ENCODE measurements at places on chromosomes 1 and 21.

DNA sequence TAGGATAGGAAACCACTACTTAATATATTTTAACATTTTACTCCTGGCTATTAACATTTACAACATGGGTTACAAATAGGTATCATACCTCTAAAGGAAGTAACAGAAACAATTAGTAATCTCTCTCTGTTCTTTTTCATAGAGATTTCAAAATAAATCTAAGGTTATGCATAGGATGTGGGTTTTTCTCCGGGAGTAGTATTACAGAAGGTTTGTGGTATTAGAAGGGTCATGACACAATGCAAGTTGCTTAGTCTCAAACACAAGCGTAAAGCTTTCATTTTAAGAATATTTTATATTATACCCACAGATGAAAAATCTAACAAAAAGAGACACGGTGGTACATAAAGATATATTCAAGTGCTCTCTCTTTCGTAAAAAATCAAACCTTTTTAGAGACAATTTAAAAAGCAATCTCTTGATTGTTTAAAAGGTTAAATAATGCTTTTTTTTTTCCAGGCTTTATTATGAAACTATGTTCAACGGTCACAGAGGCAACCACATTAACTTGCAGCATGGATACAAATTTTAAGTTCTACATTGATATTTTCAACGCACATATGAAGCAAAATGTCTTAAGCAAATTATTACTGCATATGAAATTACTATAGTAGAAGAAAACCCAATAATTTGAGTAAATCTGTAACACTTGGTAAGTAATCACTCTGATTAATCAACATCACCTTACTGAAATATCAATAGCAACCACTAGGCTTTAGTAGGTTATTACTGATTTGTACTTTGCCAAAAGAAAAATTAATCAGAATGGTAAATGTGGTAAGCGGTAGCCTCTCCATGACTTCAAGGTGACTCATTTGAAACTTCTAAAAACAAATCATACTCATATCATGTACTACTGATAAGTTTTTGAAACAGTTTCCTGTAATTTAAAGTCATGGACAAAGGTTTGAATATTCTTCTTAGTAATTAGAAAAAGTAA, 97.4 kb upstream of the GFI1 start:
- no peak for DNase-seq

DNA sequence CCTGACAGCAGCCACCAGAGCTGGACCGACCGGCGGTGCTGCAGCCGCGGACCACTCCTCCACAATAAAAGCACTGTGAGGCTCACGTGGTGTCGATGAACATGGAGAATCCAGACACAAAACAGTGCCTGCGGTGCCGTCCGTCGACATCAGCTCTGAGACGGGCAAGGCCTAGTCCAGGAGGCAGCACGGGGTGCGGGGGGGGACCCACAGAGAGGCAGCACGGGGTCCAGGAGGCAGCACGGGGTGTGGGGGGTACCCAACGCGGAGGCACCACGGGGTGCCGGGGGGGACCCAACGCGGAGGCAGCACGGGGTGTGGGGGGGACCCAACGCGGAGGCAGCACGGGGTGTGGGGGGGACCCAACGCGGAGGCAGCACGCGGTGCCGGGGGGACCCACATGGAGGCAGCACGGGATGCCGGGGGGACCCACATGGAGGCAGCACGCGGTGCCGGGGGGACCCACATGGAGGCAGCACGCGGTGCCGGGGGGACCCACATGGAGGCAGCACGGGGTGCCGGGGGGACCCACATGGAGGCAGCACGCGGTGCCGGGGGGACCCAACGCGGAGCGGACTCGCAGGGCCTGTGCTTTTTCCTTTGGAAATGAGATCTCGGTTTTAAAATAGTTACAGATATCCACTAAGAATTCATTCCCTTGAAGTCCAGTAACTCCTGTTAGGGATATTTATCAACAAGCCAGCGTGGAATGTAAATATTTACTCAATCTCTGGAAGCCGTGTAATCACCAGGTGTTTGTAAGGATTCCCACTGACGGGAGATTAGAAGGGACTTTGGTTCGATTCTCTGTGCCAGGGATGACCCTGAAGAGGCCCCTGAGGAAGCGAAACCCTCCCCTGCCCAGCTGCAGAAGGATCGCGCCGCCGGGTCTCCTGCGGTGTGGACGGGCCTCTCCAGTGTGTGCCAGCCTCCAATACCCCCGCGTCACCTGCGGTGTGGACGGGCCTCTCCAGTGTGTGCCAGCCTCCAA, 52.1 kb downstream of the COL6A1 start:
- DNase-seq: peak; percentile 73

- no peak for DNase-seq
Observed at GRCh38 chr1:34845131-34845901, 14.2 kb downstream of the SMIM12 start.

- no peak for DNase-seq
Observed at GRCh38 chr1:155210314-155211104, 2.0 kb downstream of the MTX1 start.

GRCh38 chr1:151713044-151713443, 3.6 kb downstream of the CELF3 start:
- no peak for DNase-seq

DNA sequence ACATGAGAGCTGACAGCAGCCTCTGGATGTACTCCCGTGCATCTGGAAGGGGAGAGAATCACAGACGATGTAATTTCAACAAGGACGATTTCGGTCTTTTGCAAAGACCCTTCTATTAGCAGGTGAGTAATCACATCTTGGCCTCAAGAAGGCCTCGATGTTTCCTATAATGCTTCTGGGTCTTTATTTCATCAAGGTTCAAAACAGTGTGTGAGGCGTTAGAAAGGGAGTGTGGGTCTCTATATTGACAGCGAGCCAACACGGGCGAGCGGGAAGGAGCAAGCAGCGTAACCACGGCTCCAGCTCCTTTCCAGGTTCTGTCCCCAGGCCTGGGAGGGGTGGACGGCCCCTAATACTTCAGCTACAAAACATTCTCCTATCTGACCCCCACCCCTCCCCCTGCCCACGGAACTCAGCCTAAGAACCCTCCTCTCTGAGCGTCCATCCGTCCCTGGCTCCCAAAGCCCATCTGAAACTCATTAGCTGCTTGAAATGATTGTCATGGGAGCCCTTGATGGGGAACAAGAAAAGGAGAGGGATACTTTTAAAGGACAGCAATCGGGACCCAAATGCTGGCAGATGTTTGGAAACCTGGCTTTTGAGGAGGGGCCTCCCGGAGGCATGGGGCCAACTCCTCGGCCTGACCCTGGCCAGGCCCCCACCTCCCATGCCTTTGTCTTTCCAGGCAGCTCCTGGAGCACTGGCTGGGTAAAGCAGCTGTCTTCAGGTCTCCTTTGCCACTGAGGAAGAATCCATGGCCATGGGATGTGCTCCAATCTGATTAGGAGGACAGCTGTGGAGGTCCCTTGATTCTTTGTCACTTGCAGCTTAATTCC, 250.8 kb downstream of the FOXD2 start:
- no peak for DNase-seq

All from NCI-H1092 (cell line).